AG08396 (cell line): ENCODE measurements at places on chromosomes 16 and 17.

- no peak for DNase-seq
Measured at GRCh38 chr17:41377546-41377945, 4.6 kb downstream of the KRT34 start.

- no peak for DNase-seq
Measured at GRCh38 chr17:83062011-83062817, 17.2 kb upstream of the METRNL start.

DNA sequence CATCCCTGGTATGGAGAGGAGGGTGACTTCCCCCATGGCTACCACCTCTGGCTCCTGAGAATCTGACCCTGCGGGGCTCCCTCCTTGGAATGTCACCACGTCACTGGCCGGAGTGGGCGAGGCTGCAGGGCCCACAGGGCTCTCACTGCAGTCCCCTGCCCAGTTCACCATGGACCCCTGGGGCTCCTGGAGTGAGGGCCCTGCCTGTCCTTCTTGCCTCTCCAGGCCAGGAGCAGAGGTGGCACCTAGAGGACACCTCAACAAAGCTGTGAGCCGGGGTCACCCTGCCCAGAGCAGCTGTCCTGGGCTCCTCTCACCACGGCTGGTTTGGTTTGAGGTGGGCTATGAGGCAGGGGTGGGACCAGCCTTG is 67.8 kb upstream of the GNG13 start:
- no peak for DNase-seq

DNA sequence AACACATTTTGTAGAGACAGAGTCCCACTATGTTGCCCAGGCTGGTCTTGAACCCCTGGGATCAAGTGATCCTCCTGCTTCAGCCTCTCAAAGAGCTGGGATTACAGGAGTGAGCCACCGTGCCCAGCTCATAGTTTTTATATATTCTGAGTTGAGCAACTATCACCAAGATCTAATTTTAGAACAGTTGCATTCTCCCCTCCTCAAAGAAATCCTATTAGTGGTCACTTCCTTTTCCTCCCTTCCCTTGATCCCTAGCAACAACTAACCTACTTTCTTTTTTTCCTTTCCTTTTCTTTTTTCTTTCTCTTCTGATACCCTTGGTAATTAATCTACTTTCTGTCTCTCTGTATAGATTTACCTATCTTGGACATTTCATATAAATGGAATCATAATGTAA is 61.5 kb upstream of the B4GALNT2 start:
- DNase-seq: no peak

- DNase-seq: no peak
Measured at GRCh38 chr16:86350289-86350688, 160.0 kb upstream of the FOXF1 start.

- peak; percentile 95 for DNase-seq
Measured at GRCh38 chr16:20806168-20807050, at the start of the genes ERI2 and REXO5. Gene ERI2 (minus strand): TSS chr16:20806472. CDS start chr16:20806430, 42 bp downstream. Gene REXO5 (plus strand): TSS chr16:20806527. CDS start chr16:20806954, 427 bp downstream.

DNA sequence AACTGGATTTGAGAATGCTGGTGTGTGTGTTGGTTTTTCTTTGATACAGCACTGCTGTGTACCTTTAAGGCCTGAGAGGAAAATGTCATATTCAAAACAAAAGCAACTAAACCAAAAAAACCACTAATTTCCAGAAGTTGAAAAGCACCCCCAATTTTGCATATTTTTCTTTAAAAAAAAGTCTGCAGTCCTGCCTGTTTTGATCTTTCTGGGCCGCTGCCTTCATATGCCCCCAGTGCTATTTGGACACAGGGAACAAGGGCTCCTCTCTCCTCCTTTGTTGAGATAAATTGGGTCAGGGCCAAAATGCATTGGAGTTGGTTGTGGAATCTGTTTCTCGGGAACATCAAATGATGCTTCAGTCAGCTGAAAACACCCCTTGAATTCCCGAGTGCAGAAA is 26.9 kb downstream of the GPT2 start:
- no peak for DNase-seq

- DNase-seq: no peak
Measured at GRCh38 chr16:31351246-31351941, 3.6 kb upstream of the ITGAX start.

GRCh38 chr17:54180950-54181349 is 358.2 kb downstream of the KIF2B start:
- no peak for DNase-seq

DNA sequence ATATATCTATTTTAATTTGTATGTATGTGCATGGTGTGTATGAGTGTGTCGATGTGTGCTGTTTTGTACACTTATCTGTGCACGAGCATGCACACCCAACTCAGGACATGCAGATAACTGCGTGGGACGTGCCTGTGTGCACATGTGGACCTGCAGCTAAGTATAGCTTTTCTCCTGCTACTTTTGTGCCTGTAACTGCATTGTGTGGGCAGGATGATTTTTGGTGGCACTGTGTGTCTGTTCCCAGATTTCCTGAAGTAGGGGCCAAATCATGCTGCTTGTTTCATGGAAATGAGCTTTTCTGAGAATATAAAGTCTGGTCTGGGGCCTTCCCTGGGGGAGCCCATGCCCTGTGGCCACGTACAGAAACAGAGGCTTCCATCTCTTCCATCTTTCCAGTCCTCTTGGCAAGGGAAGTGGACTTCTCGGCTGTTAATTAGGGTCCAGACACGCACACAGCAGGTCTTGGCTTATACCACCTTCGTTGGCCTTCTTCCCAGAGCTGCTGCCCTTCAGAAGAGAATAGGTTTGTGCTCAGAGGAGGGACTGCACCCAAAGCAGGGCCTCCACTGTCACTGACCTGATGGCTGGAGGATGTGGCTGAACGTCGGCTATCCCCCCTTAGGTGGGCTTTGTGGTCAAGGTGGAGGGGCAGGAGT is 30.2 kb downstream of the SPNS3 start:
- no peak for DNase-seq

- DNase-seq: no peak
Measured at GRCh38 chr17:11296994-11297393, 56.0 kb downstream of the SHISA6 start.

- no peak for DNase-seq
Measured at GRCh38 chr16:64459402-64459801, 662.5 kb downstream of the CDH11 start.

DNA sequence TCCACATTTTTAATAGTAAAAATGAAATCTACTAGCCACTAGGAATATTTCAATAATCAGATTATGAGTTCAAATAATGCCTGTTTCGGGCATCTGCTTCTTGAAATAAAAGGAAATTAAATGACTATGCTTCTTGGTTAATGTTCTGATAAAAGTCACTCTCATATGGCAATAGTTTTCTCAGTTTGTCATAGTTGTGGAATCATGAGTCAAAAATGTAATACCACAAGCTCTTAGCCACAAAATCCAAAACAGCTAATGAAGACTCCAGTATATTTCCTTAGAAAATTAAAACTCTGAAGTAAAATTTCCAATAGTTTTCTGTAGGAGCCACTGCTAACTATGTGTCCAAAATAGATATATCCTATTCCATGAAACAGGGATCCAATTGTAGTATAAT is 676.3 kb upstream of the CDH8 start:
- no peak for DNase-seq

- DNase-seq: no peak
Measured at GRCh38 chr17:55190748-55191147, 74.0 kb upstream of the HLF start.

- DNase-seq: no peak
Measured at GRCh38 chr16:55529018-55529417, 20.1 kb downstream of the LPCAT2 start.

DNA sequence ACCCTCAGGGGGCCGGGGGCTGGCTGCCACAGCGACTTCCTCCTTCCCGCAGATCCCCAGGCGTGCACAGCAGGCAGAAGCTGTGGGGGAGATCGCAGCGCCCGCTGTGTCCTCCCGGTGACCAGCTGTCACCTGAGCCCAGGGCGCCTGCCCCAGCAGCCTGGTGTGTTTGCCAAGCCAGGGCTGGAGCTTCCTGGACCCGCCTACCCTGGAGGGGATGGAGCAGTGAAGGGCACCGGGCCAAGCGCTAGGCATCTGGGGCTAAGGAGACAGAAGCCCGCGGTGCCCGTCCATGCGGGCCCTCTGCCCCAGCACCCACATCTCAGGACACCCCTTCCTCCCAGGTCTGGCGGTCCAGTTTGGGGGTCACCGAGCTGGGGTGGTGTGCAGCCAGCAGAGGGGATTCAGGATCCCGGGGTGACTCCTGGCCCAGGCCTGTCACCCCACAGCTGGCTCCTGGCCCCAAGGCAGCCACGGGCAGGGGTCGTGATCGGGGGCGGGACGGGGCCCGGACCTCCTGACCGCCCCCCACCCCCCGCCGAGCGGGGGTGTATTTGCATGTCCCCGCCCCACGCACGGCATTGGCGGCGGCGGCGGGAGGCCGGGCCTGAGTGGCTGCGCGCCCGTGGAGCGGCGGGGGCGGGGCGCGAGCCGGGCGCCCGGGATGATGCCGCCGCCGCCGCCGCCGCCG is at the start of gene RAB26:
Gene RAB26 (plus strand): TSS at position 645 of the 691 bp plus-strand sequence. CDS start 159 bp downstream, outside the sequence.
- peak; percentile 81 for DNase-seq

DNA sequence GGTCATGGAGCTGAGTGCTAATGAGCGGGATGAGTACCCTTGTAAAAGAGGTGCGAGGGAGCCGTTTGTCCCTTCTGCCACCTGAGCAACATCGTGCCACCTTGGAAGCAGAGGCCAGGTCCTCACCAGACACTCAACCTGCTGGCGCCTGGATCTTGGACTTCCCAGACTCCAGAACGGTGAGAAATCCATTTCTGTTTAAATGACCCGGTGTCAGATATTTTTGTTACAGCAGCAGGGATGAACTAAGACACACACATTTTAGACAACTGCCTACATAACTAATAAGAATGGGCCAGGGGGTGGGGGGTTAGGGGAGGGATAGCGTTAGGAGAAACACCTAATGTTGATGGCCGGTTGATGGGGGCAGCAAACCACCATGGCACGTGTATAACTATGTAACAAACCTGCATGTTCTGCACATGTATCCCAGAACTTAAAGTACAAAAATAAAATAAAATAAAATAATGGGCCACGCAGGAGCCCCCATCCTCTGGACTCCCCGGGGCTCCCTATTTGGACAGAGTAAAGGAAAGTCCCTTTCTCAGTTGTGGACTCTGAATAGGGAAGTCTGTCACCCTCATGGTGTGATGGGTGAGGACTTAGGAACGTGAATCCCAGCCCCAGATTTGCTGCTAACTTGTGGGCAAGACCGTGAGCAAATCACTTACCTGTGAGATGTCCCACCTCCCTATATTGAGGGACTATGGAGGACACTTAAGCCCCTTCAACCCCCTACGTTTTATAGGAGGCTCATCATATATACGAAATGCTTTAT is 60.6 kb upstream of the DNAH17 start:
- DNase-seq: no peak
